ENCODE measurements at places on chromosomes 12 and 14. TPM values are rescaled to one million over a fixed set of nuclear protein-coding genes. Genes with fewer than 3 reads are reported as not detected.

Gene LRTM2
- total RNA-seq = not detected

Gene ELK3
- 77.3 TPM for total RNA-seq

Gene GPRC5D
- not detected for total RNA-seq

Gene PTGDR
- 2.9 TPM for total RNA-seq

Gene COL2A1
- total RNA-seq = not detected

Gene OR4K17
- total RNA-seq = not detected

GRCh38 chr12:73902260-73902659 is 635.4 kb upstream of the ATXN7L3B start:
- DNase-seq = no peak

Gene TMEM229B
- total RNA-seq = 4.4 TPM

DNA sequence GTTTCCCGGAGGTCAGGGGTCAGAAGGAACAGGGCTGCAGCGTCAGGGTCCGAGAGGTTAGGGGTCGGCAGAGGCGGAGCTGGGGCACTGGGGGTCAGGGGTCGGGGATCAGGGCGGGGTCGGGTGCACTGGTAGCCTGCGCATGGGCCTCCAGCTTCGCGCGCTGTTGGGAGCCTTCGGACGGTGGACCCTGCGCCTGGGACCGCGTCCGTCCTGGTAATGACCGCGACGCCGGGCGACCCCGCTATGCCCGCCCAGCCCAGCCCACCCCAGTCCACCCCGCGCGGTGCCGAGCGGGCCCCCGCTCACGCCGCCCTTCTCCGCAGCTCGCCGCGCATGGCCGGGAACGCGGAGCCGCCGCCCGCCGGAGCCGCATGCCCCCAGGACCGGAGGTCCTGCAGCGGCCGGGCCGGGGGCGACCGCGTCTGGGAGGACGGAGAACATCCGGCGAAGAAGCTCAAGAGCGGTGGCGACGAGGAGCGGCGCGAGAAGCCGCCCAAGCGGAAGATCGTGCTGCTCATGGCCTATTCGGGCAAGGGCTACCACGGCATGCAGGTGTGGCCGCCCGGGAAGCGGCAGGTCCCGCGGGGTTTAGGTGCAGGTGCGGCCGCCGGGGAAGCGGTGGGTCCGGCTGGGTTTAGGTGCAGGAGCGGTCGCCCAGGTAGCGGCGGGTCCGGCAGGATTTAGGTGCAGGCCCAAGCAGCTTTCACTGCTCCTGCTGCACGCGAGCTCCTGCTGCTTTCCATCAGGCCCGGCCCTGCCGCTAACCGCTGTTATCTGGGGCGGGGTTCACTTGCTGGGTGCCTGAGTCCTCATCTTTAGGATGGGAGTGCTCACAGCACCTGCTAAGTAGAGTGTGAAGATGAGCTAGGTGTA is 743 bp downstream of the PUS1 start:
- DNase-seq = peak; percentile 84

- no peak for DNase-seq
Observed at GRCh38 chr12:92059960-92060359, 85.7 kb downstream of the BTG1 start.

- DNase-seq = no peak
Observed at GRCh38 chr12:40693207-40693821, 1.1 kb downstream of the CNTN1 start.

Gene MAPKAPK5
- 33.9 TPM for total RNA-seq

Gene IAPP
- total RNA-seq = not detected

GRCh38 chr12:111818340-111818739 is 23.7 kb upstream of the MAPKAPK5 start:
- no peak for DNase-seq

Gene CDKN3
- 1.4 TPM for total RNA-seq

DNA sequence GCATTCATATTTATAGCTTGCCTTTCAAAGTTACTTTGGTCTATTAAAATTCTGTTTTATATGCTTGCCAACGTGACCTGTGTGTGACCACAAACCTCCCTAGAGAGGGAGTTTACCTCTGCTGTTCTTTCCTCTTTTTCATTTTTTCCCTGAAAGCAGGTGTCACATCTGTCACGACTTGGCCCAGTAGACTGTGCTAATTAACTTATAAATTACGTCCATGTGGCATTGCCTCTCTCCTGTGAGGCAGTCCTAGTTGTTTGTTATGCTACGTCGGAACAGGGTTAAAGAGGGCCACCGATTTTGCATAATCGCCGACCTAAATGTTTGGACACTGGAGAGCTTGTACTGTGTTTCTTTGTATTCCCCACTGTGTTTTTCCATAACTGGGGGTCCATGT is 343.9 kb upstream of the FLRT2 start:
- DNase-seq = no peak

Gene RNASE1
- 363 TPM for total RNA-seq

DNA sequence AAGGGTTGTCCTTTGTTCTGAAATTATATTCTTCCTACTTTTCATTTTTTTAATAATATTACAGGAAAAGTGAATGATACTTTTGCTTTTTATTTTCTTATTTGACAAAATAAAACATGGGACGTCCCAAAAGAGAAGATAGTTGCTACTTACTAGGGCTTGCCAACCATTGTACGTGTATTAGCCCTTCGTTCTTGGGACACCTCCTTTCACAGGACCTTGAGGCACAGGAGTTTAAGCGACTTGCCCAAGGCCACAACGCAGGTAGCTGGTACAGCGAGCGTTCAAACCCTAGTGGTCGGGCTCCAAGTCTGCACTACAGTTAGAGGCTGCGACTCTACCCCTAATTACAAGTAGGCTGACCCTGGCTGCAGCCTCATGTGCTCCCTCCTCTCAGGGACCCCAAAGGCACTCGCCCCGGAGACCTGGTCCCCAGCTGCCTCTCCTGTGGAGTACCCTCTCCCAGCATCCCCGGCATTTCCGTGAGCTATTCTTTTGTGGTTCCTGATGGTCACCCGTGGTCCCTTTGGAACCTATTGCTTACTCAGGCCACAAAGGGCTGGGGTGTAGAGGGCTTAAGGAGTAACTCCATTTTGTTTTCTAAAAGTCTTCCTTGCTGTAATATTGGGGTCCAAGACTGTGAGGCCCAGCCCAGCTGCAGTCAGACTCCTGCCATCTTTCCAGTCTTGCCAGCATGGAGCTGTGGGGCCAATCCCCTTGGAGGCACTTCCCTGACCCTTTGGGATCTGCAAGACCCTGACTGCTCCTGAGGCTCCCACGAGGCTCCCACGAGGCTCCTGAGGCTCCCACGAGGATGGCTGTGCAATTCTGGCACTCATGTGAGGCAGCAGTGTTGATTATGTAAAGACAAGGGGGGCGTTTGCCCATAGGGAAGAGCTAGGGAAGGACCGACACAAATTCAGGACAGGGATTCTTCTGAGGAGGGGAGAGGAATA is 49.7 kb downstream of the IQSEC3 start:
- DNase-seq = peak; percentile 50

DNA sequence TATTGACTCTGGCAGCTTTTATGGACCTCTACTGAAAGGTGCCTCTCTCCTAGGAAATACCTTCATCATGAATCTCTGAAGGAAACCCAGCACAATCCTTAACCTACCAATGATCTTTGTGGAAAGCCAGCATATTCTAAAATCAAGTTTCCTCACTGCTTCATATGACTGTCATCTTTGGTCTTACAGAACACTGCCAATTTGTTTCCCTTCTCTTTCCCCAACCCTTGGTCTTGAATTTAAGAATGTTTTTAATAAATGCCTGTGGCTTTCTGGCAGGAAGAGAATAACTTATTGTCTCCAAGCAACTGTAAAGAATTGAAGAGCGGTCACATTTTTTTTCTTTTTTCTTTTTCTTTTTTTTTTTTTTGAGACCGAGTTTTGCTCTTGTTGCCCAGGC is 427.6 kb downstream of the IPO8 start:
- DNase-seq = no peak

DNA sequence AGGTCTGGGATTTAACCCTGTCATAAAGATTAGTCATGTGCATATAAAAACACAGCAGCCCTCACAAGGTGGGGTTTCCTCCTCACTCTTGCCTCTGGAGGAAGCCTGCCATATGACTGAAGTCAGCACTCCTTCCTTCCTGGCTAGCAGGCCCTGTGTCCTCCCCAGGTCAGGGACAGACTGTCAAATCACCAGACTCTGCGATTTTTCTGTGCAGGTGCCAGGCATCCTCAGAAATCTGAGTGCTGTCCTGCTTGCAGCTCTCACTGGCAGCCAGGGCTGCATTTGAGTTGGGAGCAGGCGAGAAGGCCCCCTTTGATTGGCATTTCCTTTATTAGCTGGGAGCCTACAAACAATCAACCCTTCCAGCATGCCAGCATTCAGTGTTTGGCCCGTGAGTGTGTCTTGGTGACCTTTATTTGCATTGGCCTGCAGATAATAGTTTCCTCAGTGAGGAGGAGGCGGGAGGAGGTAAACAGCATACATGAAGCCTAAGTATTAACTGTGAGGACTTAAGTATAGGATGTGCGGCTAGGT is 183.8 kb upstream of the ARHGAP5 start:
- DNase-seq = no peak

- DNase-seq = no peak
Observed at GRCh38 chr12:39722504-39722903, 102.9 kb upstream of the ABCD2 start.

Gene KCNH3
- 0.28 TPM for total RNA-seq

DNA sequence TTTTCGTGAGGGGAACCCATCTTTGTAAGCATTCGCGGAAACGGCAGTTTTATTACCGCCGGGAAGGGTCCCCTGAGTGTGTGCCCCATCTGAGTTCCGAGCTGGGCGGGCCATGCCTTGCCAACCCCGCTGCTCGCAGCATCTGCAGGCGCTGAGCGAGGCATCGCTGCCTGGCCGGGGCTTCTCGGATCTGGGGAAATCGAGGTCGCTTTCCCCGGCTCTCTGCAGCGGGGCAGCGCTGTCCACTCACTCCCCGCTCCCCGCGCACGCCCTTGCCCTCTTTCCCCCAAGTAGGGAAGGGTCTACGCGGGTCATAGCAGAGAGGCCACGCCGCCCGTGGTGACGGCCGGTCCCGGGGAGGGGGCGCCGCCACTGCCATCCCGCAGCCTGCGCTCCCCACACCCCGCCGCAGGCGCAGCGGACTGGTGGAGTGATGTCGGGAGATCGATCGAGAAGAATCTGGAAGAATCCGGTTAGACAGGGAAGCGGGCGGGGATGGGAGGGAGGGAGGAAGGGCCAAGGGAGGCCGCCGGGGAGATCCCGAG is 507 bp upstream of the FKBP4 start:
- DNase-seq = no peak

GRCh38 chr12:3152011-3152511 is 74.9 kb downstream of the TSPAN9 start:
- DNase-seq = no peak

- no peak for DNase-seq
Observed at GRCh38 chr14:46147452-46147851, 504.1 kb downstream of the RPL10L start.

Gene SMIM41
- total RNA-seq = 0.19 TPM

GRCh38 chr12:125744201-125744600 is 679.0 kb downstream of the AACS start:
- DNase-seq = no peak

GRCh38 chr12:59820594-59821011 is 224.8 kb downstream of the SLC16A7 start:
- no peak for DNase-seq

DNA sequence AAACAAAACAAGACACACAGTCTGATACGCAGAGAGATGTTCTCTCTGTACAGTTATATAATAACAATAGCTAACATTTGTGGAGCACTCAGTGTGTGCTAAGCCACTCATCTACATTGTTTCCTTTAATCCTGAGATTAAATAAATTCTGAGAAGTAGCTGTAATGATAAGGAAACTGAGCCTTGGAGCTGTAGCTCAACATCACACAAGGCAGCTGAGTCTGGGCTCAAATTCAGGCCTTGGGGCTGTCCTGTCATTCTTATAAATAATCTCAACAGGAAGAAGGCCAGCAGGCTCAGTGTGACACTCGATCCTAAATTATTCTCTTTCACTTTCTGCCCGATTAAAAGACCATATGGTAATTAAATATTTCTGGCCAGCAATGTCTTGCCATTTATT is 24.5 kb downstream of the CDKN1B start:
- no peak for DNase-seq

Gene NFE2
- 1.6 TPM for total RNA-seq

DNA sequence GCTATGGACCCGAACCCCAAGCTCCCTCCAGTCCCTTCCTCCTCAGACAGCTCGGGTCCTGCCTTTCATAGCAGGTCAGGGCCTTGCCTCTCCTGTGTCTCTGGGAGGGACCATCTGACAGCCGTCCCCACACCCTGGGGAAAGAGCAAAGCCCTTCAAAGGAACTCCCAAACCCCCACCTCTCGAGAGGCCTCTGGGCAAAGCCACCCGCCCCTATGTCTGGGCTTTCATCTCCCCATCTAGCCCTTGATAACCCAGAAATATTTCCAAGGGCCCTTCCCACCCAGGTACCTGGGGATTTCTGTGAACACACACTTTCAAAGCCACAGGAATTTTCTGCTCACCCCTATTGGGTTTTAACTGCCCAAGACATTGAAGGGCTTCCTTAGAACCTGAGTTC is 32.1 kb downstream of the SNRNP35 start:
- DNase-seq = no peak

- DNase-seq = no peak
Observed at GRCh38 chr14:86770186-86770585, 1222.8 kb downstream of the GALC start.

Gene OTOGL
- 0.46 TPM for total RNA-seq

Gene SAMD4A
- total RNA-seq = 236 TPM

DNA sequence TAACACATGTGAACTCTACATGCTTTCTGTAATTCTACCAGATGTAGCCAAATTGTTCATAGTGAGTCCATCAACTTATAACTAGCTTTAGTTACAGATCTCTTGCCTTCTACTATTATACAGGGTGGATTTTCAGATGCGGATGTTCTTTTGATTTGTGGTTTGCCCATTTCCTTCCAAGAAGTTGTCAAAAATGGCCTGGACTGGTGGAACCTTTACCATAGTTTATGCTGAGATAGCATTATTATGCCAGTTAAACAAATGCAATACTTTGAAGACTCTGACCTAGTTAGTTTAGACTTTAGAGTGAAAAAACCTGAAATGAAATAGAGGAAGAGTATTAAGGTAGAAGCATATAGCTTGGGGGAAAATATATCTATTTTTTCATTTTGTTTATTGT is 27.4 kb upstream of the CFL2 start:
- DNase-seq = no peak

Gene MDGA2
- total RNA-seq = 0.52 TPM

DNA sequence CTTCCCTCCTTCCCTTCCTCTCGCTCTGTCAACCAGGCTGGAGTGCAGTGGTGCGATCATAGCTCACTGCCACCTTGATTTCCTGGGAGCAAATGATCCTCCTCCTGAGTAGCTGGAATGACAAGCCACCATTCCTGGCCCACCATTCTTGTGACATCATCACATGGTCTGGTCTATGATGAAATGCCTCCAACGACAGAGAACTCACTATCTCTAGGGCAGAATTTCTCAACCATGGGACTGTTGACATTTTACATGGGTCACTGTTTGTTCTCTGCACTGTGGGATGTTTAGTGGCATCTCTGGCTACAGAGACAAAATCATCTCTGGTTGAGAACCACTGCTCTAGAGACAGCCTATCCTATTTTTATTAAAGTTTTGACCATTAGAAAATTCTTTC is 9.7 kb downstream of the VRK1 start:
- DNase-seq = no peak

Gene TMCC3
- 10.3 TPM for total RNA-seq

Gene PLEK2
- total RNA-seq = 1.2 TPM

Gene HOTAIR
- 4.8 TPM for total RNA-seq

Gene ADGRD1
- total RNA-seq = 178 TPM

Gene ADAM21
- total RNA-seq = not detected

Gene LHX5
- total RNA-seq = not detected
